Fibroblast of skin of left quadriceps (primary cell): ENCODE measurements at places on chromosomes 1 and 21.

- DNase-seq = no peak
These were observed 19.1 kb downstream of the SLC25A33 start for GRCh38 chr1:9558271-9558945.

DNA sequence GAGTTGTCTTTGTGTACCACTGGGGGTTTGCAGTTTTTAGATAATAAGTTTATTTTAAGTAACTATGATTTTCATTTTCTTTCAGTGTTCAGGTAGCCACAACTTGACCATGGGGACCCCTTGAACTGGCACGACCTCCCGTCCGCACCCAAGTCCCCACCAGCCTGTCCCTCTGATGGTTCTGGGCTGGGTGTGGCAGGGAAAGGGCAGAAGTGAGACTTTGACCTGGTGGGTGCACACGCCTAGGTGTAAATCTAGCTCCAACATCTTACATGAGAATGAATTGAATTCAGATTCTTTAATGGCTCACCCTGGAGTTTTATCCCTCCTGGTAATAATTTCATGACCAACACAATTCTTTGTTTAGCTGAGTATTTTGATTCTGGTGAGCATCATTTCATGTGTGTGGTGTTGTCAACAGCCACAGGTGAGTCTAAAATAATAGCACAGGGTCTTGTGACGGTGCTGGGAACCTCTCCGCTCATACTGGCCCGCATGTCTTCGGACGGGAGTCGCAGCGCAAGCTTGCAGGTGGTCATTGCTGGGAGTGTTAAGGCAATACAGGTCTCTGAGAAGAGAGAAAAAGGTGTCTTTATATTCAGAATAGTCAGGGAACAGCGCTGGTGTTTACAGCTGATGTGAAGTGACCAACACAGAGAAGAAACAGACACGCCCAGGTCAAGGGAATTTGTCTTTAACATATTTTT, 50.8 kb upstream of the POFUT2 start:
- no peak for DNase-seq

DNA sequence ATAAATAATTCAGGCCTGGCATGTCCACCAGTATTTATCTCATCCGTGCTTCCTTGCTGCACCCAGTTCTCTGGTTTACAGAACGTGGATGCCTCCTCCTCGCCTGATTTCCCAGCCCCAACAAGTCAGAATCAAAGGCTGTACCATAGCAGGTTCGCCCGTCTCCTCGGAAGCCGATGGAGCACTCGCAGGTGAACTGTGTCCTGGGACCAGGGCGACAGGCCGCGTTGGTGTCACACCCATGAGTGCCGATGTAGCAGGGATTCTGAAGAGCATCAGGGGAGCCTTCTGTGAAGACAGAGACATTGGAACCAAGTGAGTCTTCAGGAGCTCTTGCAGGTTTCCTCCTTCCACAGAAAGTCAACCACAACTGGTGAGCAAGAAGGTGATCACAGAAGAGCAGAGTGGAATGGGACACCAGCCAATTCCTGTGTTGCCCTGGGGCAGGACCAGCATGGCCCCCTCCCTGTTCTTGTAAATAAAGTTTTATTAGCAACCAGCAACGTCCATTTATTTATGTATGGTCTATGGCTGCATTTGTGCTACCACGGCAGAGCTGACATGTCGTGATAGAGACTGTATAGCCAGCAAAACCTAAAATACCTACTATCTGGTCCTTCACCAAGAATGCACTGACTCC, 40.8 kb downstream of the NID1 start:
- DNase-seq = no peak

DNA sequence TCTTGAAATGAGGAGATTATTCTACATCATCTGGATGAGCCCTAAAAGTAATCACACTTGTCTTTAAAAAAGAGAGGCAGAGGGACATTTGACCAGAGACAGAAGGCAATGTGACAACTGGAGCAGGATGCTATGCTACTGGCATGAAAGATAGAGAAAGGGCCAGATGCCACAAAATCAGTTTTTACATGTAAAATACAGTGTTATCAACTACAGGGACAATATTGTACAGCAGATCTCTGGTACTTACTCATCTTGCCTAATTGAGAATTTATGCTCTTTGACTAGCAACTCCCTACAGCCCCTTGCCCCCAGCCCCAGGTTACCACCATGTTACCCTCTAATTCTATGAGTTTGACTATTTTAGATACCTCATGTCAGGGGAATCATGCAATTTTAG, 633.4 kb downstream of the LTN1 start:
- no peak for DNase-seq

DNA sequence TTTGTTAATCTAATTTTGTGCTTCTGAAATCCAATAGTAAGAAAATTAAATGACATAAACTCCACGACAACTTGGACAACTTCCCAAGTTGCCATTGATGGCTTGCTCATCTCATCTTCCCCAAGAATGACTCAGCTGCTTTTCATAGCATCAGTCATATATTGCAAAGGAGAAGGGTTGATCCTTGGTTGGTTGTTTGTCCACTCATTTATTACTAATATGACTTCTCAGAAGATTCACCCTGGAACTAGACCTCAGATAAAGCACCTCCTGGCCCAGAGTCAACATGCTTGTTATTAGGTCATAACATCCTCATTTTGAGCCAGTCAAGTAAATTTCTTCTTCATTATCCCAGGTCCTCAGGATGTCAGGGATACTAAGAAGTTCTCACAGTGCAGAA, 2.3 kb upstream of the LCE3D start:
- no peak for DNase-seq

GRCh38 chr1:110118636-110119396, 6.6 kb downstream of the UBL4B start:
- no peak for DNase-seq

- DNase-seq = no peak
These were observed 41.2 kb upstream of the NRDC start for GRCh38 chr1:51919684-51920083.

GRCh38 chr1:155062702-155063411, 683 bp upstream of the EFNA4 start:
- no peak for DNase-seq

GRCh38 chr1:37620707-37621106, 14.0 kb downstream of the RSPO1 start:
- DNase-seq = no peak

GRCh38 chr1:65056866-65057265, 90.5 kb upstream of the JAK1 start:
- no peak for DNase-seq

DNA sequence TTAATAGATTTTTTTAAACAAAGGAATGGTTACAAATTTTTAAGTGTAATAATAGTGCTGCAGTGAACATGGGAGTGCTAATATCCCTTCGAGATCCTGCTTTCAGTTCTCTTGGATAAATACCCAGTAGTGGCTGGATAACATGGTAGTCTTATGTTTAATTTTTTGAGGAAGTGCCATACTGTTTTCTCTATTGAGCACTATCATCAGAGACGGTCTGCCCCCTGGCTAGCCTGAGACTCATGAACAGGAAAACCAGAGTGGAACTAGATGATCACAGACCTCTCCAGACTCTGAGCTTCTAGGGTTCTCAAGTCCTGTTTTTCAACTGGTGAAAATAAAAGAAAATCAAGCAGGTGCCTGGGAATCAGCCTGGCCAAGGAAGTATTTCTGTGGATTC, 97.3 kb upstream of the MARK1 start:
- DNase-seq = no peak

DNA sequence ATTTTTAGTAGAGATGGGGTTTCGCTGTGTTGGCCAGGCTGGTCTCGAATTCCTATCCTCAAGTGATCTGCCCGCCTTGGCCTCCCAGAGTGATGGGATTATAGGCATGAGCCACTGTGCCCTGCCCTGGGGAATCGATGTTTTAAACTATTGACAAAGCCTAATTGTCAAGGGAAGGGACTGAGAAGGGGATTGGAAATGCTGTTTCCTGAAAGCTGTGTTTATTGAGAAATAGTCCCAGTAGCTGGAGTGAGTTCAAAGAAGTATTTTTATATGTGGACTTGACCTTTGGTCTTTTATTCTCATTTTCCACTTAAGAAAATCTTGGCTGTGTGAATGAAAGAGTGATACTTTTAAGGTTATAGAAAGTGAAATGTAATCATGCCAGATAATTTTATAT, 47.5 kb downstream of the KIF1B start:
- no peak for DNase-seq

DNA sequence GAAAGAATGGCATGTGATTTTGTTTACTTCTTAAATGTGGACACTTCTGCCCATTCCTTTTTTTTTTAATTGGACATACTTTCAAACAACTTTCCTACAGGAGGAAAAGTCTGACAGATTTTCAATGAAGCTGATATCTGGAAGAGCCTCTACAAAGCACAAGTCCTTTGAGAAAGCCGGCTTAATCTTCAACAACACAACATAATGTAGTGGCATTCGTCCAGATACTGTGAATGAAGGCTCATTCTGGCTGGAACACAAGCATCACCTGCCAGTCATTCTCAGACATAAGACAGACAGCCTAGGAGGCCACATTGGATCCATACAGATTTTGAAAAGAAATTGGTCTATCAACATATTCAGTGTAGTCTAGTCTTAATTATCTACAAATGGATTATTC, 4.9 kb downstream of the OTUD7B start:
- no peak for DNase-seq

GRCh38 chr1:33441088-33441745, 10.3 kb upstream of the PHC2 start:
- no peak for DNase-seq

DNA sequence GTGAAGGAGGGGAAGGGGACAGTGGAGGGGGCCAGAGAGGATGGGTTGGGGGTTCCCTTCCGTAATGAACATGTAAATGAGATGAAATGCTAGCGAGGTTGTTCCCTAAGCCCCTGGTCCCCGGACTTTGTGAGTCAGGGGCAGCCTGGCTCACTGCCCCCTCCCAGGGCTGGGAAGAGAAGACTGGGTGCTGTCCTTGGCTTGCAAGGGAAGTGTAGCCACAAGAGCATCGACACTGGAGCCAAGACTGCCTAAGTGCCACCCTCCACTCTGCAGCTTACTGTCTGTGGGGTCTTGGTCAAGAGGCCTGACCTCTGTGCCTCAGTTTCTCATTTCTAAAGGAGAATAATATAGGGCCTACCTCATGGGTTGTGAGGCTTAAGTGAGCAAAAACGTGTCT, 483 bp downstream of the PEAR1 start:
- no peak for DNase-seq

GRCh38 chr1:73676186-73676585, 521.8 kb downstream of the LRRIQ3 start:
- DNase-seq = no peak

- no peak for DNase-seq
These were observed 4.3 kb downstream of the ERRFI1 start for GRCh38 chr1:8021676-8022266.

GRCh38 chr1:101331794-101332193, 95.0 kb downstream of the S1PR1 start:
- no peak for DNase-seq

- DNase-seq = no peak
These were observed 241.9 kb downstream of the HHIPL2 start for GRCh38 chr1:222306011-222306410.

- DNase-seq = no peak
These were observed 926 bp upstream of the SCMH1 start for GRCh38 chr1:41243079-41243385.

GRCh38 chr1:50873458-50874187, 86.4 kb downstream of the FAF1 start:
- peak; percentile 15 for DNase-seq

DNA sequence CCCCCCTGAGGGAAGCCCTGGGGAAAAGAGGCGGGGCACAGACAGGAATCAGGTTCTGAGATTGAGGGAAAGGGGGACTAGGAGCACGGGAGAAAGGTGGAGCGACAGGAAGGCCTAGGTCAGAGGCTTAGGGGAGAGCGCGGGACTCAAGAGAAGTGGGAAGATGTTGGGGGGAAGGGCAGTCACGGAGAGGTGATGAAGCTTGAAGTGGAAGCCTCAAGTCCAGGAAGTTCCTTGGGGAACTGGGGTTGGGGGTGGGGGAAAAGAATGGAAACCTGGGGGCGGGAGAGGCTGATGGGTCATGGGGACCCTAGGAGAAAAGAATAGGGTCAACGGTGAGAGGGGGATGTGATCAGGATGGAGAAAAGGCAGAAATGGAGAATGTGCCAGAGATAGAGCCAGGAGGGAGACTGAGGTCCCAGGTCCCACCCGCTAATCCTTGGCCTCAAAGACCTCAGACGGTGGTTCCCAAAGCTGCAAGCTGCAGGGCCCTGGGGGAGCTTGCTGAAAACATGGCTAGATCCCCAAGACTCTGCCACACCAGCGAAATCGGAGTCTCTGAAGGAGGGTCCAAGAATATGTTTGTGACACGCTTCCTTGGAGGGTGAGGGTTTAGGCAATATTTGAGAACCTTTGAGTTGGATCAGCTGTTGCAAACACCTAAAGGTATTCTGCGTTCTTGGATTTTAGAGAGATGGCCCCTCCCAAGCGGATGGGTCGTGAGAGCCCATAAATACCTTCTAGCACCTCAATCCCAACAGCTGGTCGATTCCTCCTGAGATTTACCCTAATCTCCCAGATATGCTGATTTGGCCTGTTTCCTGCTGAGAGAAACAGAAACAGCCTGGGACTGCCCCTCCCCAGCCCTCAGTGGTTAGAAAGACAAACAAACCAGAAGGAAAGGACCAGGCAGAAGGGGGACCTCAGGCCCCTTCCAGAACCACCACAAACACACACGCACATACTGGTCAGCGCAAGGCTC, 3.6 kb downstream of the C1orf232 start:
- DNase-seq = no peak

GRCh38 chr1:225642177-225642576, 10.7 kb downstream of the ENAH start:
- no peak for DNase-seq

DNA sequence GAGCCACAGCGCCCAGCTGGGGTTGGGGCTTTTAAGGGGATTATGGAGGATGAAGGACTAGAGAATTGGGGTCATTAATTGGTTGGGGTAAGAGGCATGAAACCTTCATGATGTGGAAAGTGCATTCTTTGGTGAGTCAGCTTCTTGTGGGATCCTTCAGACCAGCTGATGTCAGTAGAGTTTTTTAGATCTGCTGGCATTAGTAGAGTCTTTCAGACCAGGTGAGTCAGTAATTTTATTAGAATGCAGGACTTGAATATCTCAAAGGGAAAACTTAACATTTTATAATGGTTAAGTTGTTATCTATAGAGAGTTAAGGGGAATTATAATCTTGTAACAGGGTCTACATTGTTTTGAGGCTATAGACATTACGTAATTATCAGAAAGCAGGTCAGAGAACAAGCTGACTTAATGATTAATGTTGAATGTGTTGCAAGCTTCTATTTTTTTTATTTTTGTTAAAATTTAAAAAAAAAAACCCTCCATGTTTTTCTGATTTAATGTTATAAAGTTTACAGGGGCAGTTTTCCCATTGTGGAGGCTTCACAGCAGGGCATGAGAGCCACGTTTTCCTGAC, 160.9 kb upstream of the FMN2 start:
- no peak for DNase-seq

DNA sequence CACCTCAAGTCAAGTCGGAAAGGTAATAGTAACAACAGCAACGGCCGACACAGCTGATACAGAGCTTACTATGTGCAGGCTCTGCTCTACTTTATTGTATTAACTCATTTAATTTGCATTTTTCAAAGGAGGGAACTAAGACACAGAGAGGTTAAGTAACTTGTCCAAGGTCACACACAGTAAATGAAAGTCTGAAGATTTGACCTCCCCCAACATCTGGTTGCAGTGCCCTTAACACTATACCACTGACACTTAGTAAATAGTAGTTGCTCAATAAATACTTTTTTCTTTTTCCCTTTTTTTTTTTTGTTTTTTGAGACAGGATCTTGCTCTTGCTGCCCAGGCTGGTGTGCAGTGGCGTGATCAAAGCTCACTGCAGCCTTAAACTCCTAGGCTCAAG, 39.2 kb downstream of the RAP1GAP start:
- DNase-seq = no peak
